ENCODE measurements at places on chromosomes 6 and 20.

- no peak for DNase-seq
Measured at GRCh38 chr6:14095437-14095836, 22.1 kb upstream of the CD83 start.

DNA sequence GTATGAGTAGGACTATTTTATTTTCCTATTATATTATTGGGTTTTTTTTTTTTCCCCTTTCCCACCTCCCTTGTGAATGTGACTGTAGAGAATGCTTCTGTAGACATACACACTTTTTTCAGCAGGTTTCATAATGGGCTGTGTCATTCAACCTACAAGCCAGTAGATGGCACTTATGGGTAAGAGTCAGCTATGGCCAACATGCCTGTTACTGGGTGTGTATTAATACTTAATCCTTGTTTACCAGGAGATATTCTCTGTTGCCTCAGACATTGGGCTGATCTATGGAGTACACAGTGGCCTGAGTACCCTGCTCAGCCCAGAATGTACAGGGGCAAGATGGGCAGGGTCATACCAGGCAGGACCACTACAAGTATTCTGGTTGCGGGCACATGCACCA lies 382.5 kb downstream of the EPHA7 start:
- DNase-seq = no peak

GRCh38 chr6:38273325-38273724 lies 366.4 kb downstream of the BTBD9 start:
- DNase-seq = peak; percentile 43

DNA sequence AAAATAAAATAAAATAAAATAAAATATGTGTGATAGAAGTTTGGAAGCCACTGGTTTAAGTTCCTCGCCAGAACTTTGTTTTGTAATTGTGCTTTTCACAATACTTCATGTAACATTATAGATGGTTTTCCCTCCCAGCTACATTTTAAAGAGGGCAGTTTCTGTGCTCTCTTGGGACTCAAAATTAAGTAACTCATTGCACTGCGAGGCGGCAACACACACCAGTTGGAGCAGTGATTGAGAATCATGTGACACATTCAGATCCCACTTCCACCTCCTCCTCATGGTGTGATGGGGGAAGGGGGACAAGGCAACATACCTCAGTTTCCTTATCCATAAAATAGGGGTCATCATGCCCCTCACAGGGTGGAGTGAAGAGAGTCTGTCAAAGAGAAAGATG lies 7.5 kb downstream of the C2 start:
- no peak for DNase-seq

GRCh38 chr6:87628881-87629280 lies 38.9 kb downstream of the ORC3 start:
- DNase-seq = peak; percentile 77

GRCh38 chr6:106087548-106088325 lies 1.6 kb downstream of the PRDM1 start:
- DNase-seq = peak; percentile 88

GRCh38 chr6:7115543-7116231 lies 7.9 kb downstream of the RREB1 start:
- DNase-seq = peak; percentile 47

DNA sequence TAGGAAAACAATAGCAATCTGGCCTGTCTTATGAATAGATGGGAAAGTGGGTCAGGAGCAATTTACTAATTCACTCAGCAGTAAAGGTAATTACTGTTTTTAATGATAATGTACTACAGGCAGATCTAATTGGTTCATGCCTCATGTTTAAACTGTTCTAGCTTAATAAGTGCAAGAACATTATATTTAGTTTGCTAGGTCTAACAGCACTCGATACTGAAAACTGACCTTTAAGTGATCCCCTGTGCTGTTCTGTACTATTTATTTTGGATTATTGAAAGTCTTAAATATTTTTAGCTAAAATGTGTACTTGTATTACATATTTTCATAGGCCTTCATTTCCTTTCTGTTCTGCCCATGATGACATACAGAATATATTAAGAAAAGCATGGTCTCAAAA lies 998.0 kb upstream of the GJE1 start:
- no peak for DNase-seq

DNA sequence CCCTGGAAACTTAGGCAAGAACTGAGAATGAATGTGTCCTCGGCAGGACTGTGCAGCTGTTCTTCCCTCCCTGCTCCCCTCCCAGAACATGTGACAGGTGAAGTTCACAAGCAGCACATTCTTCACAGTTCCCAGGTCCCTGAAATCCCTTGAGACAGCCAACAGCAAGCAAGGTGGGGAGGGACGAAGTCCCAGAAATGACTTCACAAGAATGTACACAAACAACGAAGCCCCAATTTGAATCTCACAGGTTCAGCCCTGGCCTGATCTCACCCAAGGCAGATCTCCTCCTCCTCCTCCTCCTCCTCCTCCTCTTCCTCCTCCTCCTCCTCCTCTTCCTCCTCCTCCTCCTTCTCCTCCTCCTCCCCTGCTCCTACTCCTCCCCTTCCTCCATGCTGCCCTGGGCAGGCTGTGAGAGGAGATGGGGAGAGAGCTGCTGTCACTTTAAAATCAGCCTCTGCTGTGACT lies 32.4 kb downstream of the WRNIP1 start:
- DNase-seq = no peak

DNA sequence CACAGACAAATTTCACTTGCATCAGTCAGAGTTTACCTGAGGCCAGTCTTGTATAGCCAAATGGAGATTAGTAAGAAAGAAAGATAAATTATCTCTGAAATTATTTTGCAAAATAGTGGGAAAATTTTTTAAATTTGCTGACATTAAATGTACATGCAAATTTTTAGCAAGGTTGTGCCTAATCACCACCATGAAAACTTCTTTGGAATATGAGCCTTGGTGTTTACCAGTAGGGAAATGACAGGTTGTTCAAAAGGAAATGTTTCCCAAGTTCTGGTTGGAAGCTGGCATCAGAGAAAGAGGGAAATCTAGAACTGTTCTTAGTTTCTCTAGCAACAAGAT lies 34.4 kb upstream of the LOC128125822 start:
- DNase-seq = no peak

GRCh38 chr6:97029552-97029951 lies 105.0 kb downstream of the KLHL32 start:
- DNase-seq = no peak

GRCh38 chr20:37415118-37416085 lies 69.5 kb downstream of the SRC start:
- DNase-seq = no peak

DNA sequence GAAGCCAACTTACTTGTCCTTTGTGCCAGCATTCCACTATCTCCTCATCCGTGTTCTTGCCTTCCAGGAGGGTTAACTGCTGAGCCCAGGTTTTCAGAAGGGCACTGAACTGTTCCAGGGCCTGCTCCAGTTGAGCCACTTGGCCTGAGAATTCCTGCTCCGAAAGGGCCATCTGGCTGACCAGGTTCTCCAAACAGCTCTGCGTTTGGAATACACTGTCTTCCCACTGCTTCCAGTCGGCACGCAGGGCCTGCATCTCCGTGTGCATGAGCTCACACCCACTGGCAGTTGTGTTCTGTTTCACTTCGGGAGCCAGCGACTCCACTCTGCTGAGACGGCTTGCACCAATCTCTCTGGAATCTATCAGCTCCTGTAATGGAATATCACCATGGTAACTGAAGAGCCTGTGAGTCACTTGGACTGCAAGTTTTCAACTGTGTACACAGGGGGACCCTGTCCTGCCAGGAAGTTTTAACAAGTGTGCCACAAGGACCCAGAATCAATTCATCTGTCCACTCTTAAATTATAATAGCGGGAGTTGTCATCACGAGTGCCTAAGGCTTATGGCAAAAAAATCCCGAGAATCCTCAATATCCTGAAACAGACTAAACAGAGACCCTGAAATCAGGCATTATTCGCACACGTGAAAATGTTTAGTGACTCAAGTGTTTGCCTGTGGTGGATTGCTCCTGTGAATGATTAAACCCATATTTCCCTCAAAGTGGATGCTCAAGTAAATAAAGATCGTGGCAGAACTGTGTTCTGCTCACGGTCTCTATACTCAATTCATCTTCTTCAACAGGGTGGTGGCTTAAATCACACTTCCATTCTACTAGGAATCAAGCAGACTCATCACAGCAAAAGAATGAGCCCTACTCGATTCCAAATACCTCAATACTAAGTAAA lies 255.9 kb downstream of the SYNE1 start:
- peak; percentile 98 for DNase-seq

DNA sequence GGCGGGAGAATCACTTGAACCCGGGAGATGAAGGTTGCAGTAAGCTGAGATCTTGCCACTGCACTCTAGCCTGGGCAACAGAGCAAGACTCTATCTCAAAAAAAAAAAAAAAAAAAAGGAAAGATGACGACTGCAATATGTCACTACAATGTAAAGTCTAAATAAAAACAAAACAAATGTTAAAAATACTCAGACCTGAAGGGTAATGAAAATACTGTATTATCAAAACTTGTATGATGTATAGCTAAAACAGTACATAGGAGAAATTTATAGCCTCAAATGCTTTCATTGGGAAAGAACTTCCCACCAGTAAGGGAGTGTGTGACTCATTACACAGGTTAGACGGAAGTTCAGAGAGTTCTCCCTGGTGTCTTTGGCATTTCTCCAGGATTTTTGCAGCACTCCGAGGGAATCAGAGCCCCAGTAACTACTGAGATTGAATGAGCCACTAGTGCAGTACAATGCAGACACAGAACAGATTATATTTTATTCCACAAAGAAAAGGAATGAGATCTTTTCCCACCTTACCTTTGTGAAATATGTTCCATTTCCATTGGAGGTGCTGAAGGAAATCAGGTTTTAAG lies 12.5 kb upstream of the RALGAPB start:
- peak; percentile 60 for DNase-seq

DNA sequence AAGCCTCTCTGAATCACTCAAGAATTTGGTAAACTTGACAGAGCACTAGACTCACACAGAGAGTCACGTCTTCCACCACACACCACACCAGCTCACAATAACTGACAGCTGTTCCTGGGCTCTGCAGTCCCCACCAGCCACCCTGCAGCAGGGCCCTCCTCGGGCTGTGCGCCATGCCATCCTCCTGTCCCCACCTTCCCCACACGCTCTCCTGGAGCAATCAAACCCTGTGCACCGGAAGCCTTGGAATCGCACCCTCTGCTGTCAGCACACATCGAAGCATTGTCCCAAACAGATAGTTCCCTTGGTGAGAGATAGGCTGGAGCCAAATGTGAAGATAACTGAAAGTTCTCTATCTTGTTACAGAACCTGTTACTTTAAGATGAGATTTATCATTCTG lies 191.0 kb downstream of the TBXT start:
- DNase-seq = no peak

GRCh38 chr6:158259845-158260244 lies 52.4 kb upstream of the TULP4 start:
- no peak for DNase-seq

GRCh38 chr6:169589699-169590257 lies 112.1 kb downstream of the WDR27 start:
- DNase-seq = peak; percentile 71

GRCh38 chr6:43953794-43954310 lies 173.4 kb downstream of the MRPL14 start:
- DNase-seq = peak; percentile 44

DNA sequence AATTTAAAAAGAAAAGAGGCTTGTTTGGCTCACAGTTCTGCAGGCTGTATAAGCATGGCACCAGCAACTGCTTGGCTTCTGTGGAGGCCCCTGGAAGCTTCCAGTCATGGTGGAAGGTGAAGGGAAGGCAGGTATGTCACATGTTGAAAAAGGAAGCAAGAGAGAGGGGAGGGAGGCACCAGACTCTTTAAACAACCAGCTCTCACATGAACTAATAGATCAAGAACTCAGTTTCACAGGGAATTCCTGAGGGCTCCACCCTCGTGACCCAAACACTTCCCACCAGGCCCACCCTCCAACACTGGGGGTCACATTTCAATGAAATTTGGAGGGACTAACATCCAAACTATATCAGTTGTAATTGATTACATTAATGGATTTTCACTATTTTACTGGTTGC lies 127.9 kb upstream of the MLIP start:
- no peak for DNase-seq

GRCh38 chr20:49612127-49612738 lies 44.3 kb upstream of the PTGIS start:
- no peak for DNase-seq

GRCh38 chr20:3221398-3222226 lies 12.3 kb downstream of the ITPA start:
- DNase-seq = no peak

DNA sequence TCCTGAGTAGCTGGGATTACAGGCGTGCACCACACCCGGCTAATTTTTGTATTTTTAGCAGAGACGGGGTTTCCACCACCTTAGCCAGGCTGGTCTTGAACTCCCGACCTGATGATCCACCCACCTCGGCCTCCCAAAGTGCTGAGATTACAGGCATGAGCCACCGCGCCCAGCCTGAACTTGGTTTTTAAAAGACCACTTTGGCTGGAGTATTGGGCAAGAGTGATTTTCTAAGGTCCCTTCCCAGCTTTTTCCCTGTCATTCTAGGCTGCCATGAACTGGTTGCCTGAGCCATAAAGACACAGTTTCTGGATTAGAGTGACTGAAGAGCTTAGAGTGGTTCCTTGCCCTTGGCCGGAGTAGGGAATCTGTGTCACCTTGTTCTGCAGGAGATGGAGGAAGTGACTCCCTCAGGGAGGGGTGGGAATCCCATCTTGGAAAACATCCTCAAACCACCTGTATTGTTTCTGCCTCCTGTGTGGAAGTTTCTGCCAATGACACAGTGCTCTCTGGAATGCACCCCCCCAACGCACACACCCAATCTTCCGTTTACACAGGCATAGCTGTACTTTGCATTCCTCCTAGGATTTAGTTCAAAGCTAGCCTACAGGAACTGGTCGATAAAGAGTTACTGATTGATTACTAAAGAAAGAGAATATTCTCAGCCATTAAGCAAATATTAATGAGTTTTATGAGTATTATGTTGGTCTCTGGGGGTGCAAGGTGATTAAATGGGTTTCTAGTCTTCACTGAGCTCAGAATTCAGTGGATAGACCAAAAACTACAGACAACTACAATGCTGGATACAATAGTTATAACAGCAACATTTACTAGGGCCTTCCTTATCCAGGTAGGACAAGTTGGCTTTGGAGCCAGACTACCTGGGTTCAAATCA lies 18.2 kb downstream of the BCL2L1 start:
- peak; percentile 42 for DNase-seq

GRCh38 chr20:50528804-50529351 lies 18.7 kb downstream of the PTPN1 start:
- DNase-seq = peak; percentile 72

GRCh38 chr6:69280858-69281257 lies 516.0 kb downstream of the LMBRD1 start:
- DNase-seq = no peak

- no peak for DNase-seq
Measured at GRCh38 chr6:111824608-111825337, 48.5 kb downstream of the FYN start.

DNA sequence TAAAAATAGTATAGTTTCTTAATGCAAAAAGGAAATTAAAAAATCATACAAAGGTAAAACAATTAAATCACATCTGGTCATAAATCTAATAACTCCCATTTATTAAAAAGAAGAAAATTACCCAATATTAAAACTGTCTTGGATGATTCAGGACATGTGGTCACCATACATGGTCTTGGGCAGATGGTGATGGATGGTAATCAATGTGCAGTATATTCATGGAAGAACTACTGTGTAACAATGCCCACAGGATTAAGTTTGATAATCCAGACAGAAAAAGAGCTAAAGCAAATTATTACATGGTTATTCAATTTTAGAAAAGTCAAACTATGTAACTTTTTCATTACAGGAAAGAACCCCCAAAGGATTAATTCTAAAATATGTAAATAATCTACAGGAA lies 480.6 kb downstream of the QKI start:
- no peak for DNase-seq

- no peak for DNase-seq
Measured at GRCh38 chr6:6651335-6651734, 62.8 kb downstream of the LY86 start.

Data from GM23248 (cell line).